Activated CD8-positive, alpha-beta T cell treated with anti-CD3 and anti-CD28 coated beads, Interleukin-2, amount 10 ng/mL, durations not matched to agents 7 days and 5 days (primary cell): ENCODE measurements at places on chromosomes 3 and 15. TPM values are rescaled to one million over a fixed set of nuclear protein-coding genes. Genes with fewer than 3 reads are reported as not detected.

TM4SF1 gene
- not detected for total RNA-seq

AMIGO3 gene
- 2.0 TPM for total RNA-seq

SCN5A gene
- 0.08 TPM for total RNA-seq

DNA sequence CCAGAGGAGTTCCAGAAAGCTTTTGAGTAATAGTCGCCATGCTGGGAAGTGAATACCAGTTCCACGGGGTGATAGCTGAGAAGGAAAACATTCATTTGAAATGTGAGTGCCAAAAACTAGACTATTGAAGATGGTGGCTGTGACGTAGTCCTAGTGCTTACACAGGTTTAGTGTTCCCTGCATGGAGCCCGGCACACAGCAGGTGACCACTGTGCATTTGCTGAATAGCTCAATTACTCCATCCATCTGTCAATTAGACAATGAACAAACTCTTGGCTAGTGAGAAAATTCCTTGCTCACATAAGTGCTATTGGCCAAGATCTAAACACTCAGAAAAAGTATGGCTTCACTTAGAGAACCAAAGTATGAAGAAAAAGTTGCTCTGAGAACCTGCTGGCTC lies 448.1 kb upstream of the WNT5A start:
- DNase-seq, result no peak
- H3K36me3 ChIP-seq, result no peaks in the 10 kb centered on the region
- H3K4me3 ChIP-seq, result no peak overlapping the region
- no peak overlapping the region for H3K27ac ChIP-seq

DNA sequence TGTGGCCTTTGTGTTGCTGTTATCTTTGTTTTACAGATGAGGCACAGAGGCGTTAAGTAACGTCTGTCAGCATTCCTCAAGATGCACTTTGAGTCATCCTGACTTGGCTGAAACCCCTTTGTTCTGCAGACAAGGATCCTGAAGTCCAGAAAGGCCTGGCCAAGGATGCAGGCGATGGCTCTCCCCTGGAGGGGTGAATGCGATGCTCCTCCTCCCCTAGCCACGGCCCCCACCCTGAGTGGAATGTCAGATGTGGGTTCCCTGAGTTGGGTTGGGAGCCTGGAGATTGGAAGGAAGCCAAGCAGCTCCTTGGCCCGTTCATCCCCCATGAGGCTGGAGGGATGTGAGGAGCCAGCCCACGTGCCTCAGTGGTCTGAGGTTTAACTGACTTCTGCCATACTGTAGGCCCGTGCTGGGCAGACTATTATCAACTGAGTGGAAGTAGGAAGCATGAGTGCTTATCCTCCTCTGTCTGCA lies 43.3 kb downstream of the POMGNT2 start:
- no peak overlapping the region for H3K4me3 ChIP-seq
- H3K27me3 ChIP-seq, result no peaks in the 10 kb centered on the region
- DNase-seq, result peak; percentile 11

GRCh38 chr3:52468336-52468735 lies 12.9 kb downstream of the NISCH start:
- no peak overlapping the region for H3K4me3 ChIP-seq
- H3K27ac ChIP-seq, result no peak overlapping the region
- no peaks in the 10 kb centered on the region for H3K27me3 ChIP-seq
